Skin of body (tissue), 3 donors: ENCODE measurements at places on chromosomes 3 and 15.

DNA sequence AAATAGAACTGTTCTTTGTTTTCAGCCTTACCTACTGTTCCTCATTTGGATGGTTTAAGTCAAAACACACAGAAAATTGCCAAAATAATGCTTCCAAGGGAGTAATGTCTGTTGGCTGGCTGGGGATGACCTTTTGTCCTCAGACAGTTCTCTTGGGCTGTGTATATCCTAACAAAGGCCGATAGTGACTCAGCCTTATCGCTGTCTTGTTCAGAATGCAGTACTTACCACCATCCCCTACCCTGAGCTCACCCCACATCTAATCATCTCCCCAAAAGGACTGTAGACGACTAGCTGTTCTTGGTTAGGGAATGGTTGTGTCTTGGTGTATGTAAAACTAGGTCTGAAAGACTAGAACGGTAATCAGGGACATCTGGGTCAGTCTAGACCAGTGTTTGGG lies 35.0 kb downstream of the RAB11A start:
- no peak for DNase-seq

GRCh38 chr15:96264801-96265515 lies 65.5 kb upstream of the NR2F2 start:
- no peak for DNase-seq

GRCh38 chr3:158925021-158925420 lies 123.2 kb downstream of the MFSD1 start:
- DNase-seq: no peak

GRCh38 chr3:72044231-72044855 lies 259.4 kb upstream of the PROK2 start:
- no peak for DNase-seq

GRCh38 chr3:188431040-188431439 lies 277.1 kb downstream of the LPP start:
- no peak for DNase-seq

DNA sequence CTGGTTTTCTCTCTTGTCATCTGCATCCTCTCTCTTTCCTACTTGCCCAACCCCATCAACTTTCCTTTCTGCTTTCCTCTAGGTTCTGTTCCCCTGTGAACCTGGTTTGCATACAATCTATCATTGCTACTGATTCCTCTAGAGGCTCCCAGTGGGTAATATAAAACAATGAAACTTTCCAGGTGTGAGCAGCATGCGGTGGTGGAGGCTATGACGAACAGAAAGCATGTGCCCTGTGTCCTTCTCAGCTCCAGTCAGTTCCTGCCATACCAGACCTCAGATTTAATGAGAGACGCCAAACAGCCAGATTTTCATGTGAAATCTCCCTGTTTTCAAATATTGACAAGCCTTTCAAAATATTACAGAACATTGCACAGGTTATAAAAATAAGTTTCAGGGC lies 3.5 kb upstream of the ACAP2 start:
- DNase-seq: no peak

DNA sequence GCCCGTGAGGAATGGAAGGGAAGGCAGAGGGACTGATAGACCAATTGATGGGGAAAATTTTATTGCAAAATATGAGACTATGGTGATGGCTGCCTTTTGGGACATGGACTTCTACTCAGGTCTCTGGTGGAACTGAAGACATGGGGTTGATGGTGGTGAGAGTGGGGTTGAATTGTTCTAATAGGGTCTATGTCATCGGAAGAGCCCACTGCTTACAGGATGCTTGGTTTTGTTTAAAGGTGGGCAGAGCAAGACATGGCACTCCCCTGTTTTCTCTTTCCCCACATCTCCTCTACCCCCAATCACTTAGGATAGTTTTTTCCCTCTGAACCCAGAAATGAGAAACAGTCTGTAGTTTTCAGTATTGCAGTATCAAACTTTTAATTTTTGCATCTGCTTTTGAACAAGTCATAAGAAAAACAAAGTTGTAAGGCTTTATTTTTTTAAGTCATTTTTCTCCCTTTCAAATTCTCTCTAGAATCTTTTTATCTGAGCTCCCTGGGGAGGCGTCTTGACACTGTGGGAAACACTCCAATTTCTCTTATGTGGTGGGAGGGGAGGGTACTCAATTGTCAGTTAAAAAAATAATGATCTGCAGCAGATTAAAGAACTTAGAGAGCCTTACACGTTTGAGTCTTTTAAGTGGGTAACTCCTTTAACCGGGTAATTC lies 276.2 kb upstream of the TBC1D5 start:
- DNase-seq: no peak

GRCh38 chr3:3589715-3590130 lies 209.5 kb upstream of the LRRN1 start:
- no peak for DNase-seq

- DNase-seq: peak; percentile 86
These were observed 5.8 kb downstream of the PRRT3 start for GRCh38 chr3:9946112-9947024.

DNA sequence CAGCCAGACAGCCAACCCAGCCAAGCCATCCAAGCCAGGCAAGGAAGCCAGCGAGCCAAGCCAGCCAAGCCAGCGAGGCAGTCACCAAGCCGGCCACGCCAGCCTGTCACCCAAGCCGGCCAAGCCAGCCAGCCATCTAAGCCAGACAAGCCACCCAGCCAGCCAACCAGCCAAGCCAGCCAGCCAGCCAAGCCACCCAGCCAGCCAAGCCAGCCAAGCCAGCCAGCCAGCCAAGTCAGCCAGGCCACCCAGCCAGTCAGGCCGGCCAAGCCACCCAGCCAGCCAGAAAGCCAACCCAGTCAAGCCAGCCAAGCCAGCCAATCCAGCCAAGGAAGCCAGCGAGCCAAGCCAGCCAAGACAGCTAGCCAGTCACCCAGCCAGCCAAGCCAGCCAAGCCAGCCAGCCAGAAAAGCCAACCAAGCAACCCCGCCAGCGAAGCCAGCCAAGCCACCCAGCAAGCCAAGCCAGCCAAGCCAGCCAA lies 201.2 kb downstream of the GOLGA6L6 start:
- DNase-seq: no peak

DNA sequence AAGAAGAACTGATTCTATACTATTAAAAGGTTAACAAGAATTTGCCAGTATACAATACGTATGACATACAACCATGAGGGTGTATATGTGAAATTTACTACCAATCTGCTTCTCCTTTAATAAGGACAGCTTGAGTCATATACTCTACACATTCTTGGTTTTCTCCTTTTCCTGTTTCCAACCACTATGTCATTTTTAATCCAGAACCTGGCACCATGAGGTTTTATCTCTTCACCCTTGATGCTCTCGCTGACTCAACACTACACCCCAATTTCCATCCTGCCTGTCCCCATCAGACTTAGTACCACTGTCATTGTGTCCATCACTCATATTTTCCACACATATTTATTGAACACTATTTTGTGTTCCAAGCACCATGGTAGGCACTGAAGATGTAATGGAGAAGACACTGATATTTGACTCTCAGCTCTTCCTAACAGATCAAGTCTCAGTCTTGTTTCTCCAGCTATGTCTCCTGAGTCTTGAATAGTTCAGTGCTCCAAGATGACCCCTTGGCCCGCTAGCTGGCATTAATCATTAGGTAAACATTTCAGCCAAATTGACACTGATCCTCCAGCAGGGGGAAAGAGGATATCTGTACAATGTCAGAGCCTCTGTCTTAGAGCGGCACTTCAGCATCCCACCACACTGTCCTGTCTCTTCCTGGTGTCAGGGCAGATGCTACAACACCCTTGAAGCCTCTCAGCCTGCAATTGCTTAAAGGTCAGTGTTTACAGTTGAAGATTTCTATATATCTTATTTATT lies 11.2 kb upstream of the COL8A1 start:
- DNase-seq: no peak

DNA sequence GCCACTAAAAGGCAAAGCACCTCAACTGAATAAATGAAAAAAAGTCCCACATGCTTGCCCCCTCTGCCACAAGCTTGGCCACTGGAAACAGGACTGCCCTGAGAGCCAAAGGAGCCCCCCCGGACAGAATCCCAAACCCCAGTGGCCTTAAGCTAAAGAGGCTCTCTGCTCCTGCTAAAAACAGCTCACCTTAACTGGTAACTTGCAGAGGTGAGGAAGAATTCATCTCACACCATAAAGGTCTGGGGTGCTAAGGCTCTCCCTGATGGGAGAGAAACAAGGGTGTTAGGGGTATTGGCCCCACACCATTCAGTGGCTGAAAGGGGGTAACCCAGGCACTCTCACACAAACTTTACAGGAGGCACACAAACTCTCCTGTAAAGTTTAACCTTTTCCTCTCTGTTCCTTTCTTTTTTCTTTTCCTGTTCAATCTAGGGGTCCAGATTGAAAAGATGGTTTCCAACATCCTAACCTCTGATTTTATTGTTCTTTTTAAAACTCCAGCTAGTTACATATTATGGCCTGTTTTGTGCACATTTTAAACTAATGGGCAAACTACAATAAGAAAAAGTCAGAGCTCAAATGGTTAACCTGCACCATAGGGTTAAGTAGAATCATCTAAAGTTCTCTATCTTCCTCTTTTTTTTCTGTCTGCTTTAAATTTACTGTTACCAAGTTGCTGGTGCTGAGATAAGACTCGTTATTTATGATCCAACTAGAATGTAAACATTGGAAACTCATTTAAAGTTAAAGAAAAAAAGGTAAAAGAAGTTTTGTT lies 19.9 kb downstream of the TRANK1 start:
- DNase-seq: no peak

DNA sequence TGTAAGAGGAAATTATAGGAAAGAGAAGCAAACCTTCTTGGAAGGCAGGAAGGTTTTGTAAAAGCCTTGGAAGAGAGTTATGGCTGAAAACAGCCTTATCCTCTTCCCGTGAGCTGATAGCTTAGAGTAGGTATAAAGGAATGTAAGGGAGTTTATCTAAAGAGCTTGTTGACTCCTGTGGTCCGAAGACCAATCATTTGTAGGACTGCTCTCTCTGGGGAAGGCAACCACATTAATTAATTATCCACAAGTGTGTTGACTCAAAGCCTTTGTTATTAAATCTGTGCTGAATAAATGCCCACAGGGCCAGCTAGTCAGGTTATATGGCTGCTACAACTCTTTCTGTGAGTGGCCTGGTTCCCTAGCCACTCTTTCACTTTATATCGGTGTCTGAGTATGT lies 452.1 kb upstream of the RASGRP1 start:
- DNase-seq: no peak

GRCh38 chr15:40854161-40854560 lies 10.3 kb downstream of the SPINT1 start:
- no peak for DNase-seq
